ENCODE measurements at places on chromosomes 16 and 17.

GRCh38 chr17:61443475-61443882 is 8.7 kb upstream of the TBX4 start:
- peak; percentile 56 for DNase-seq

- no peak for DNase-seq
Observed at GRCh38 chr17:11780621-11781020, 182.4 kb downstream of the DNAH9 start.

GRCh38 chr16:87970186-87970585 is 19.0 kb downstream of the BANP start:
- peak; percentile 3 for DNase-seq

- DNase-seq, result no peak
Observed at GRCh38 chr17:37532756-37533155, 43.1 kb downstream of the DUSP14 start.

- DNase-seq, result no peak
Observed at GRCh38 chr17:42699415-42699740, 17.0 kb downstream of the CNTNAP1 start.

GRCh38 chr16:85206472-85207356 is 94.4 kb upstream of the CIBAR2 start:
- no peak for DNase-seq

DNA sequence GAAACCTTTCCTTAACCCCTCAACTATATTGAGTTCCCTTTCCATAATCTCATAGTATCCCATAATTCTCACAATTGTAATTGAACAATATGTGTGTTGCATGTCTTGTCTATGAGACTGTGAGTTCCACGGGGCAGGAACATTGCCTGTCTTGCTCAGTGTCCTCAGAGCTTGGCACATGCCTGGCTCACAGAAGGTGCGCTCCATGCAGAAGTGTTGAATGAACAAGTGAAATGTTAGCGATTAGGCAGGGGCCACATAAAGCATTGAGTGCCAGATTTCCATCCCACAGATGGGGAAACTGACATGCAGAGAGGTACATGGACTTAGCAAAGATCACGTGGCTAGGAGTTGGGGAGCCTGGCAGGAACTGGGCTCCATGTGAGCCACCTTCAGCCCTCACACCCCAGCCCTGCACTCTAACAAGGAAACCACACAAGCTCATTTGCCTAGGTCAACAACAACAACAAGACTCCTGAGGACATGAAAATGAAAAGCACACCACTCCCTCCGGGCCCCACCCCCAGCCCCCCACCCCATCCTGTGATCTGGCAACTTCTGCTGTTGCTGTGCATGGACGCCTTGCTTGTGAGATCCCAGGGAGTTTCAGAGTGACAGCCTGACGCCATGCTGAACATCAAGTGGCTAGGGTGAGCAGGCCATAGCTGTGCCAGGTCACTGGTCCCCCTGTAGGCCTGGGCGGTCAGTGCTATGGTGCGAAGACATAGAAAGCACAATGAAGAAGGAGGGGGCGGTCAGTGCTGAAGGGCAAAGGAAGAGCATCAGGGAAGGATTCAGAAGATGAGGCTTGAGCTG is 5.0 kb downstream of the PIK3R5 start:
- peak; percentile 47 for DNase-seq

DNA sequence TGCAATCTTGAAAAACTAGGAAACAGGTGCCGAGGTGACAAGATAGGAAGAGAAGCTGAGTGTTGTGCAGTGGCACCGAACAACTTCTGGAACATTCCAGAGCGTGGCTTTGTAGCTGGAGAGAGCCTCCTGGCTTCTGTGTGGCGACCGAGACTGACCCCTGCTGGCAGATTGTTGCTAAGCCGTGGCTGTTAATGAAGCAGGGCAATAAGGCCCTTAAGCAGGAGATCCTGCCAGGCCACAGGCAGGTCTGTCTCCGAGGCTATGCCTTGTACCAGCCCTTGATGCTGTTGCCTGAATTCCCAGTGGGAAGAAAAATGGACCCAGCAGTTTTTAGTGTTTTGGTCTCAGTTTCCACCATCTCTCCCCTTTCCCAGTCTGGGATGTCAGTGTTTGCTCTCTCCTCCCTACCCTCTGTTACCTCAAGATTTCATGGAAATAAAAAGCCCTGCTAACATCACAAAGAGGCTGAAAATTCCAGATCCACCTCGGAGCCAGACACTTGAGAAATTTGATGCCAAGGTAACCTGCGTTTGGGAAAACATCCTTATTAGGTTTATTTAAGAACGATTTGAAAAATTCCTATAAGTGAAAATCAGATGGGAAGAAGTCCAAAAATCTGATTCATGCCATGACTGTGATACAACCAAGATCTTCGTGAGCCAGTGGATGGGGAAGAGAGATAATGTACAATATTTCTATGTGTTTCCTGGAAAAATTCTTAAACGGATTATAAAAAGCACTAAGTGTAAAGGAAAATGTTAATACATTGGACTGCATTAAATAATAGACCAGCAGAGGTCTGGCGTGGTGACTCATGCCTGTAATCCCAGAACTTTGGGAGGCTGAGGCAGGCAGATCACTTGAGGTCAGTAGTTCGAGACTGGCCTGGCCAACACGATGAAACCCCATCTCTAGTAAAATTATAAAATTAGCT is 265.1 kb downstream of the PRKCA start:
- DNase-seq, result peak; percentile 90

- DNase-seq, result peak; percentile 64
Observed at GRCh38 chr17:81337476-81337879, 42.4 kb upstream of the SLC38A10 start.

DNA sequence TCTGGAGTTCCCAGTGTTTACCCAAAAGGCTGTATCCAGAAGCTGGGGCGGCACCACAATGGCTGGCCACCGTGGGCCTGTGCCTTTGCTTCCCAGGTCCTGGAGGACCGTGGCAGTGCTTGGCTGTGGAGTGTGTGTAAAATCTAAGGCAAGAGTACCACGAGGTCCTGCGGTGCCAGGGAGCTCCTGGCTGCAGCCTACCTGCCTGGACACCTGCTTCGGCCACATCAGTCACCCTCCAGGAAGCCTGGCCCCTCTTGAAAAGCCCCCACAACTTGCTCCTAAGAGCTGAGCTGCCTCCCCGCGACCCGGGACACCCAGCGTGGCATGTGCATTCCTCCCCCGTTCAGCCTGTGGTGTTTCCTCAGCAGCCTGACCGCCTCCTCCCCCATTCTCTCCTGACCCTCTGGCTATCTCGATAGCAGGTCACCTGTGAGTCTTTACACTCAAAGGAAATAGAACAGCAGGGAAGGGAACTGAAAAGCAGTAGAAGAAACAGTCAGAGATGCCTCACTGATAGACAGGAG is 7.9 kb downstream of the TIMM22 start:
- DNase-seq, result no peak

- peak; percentile 53 for DNase-seq
Observed at GRCh38 chr17:39167476-39167875, 1.5 kb upstream of the ARL5C start.

DNA sequence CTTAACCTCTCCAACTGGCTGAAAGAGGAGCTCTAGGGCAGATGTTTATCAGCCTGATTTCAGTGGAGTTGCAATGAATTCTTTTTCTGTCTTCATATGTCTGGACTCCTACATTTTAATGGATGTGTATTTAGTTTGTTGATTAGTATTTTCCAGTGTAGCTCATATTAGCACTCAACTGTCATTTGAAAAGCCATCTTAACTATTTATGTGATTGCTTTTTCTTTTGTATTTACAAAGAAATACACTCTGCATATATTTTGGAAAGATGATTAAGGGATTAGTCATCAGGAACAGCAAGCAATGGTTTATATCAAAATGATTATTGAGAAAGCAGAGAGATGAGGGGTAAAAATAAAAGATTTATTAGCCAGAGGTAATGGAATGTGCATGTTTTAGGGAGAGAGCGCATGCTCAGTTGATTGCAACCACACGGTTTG is 71.1 kb downstream of the WWOX start:
- DNase-seq, result no peak
